ENCODE measurements at places on chromosomes 3 and 15.

- no peak for ATAC-seq
Observed at GRCh38 chr3:169218314-169218983, 445.1 kb downstream of the MECOM start.

DNA sequence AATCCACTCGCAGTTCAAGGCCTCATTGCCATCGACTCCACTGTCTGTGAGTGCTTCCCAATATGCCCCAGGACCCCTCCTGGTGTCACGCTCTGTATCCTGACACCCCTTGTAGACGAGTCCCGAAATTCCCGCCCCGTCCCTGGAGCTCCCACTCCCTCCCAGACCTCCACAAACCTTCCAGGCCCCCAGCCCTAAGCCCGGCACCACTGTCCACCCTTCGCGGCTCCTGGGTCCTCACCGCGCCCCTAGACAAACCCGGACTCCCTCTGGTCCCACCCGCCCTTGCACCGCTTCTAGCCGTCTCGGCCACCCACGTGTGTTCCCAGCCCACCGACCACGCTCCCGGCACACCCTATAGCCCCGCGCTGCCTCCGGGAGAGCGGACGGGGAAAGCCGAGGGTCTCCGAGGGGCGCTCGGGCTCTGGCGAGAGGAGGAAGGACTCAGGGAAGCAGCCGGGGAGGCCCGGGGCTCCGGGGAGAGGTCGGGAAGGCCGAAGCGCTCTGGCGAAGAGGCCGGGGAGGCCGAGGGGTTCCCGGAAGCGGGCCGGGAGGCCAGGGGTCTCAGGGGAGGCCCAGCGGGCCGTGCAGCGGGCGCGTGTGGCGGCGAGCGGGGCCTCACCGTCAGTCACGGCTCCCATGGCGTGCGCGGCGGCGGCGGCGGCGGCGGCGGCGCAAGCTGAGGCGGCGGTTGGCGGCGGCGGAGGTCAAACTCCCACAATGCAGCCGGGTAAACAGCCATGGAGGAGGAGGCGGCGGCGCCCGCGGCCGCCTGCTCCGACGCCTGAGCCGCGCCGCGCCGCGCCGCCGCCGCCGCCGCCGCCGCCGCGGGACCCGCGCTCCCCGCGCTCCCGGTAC lies at the start of the genes ATXN7 and THOC7:
TSS of gene ATXN7 (plus strand) at position 718 of the 858 bp plus-strand sequence. CDS start 48,732 bp downstream, outside the sequence.
TSS of gene THOC7 (minus strand) at position 656 of the 858 bp plus-strand sequence. CDS start at position 641, 15 bp downstream.
- ATAC-seq = peak; percentile 75

- no peak for ATAC-seq
Observed at GRCh38 chr3:99128725-99129505, 227.4 kb upstream of the DCBLD2 start.

DNA sequence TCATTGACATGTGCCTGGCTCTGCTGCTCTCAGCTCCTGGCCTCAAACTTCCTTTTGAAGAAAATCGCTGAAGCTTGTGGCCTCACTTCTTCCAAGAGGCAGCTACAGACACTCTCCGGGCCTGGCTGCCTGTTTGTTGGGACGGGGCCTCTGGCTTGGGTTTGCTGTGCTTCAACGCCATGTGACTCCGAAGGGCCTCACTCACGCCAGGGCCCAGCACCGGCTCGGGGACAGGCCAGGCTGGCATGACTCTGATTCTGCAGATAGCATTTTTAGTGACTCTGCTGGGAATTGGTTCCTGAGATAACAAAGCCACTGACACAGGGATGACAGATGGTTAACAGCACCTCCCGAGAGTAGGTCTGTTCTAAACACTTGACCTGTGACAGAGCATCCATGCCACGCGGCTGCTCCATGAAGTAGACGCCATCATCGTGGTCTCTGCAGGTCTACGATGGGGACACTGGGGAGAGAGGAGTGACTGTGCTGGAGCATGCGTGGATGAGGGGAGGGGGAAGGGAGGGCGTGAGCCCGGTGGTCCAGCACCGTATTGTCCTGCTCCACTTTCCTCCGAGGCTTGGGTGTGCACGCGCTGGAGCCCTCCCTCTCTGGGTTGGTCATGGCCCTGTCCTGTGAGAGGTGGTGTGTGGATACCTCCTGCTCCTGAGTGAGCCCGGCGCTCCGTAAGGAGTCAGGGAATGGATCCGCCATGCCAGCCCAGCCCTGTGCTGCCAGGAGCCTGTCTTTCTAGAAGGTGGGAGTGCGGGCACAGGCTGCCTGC lies 133.6 kb downstream of the TJP1 start:
- ATAC-seq = no peak

DNA sequence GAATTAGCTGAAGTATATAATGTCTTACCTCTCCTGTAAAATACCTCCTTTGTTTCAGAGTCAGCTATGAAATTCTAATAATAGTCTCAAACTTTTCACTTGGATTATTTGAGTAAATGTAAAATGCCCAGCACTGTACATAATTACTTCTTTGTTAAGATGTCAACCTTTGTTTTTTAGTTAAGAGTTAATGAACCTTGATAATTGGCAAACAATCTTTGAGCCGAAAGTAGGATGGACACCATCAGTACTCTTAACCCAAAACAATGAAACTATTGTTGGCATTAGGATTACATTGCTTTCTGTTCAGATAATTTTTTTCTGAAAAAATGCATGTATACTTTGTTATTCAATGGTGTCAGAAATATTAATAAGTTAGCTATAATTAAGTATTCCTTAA lies 3.0 kb upstream of the NECTIN3 start:
- ATAC-seq = no peak

DNA sequence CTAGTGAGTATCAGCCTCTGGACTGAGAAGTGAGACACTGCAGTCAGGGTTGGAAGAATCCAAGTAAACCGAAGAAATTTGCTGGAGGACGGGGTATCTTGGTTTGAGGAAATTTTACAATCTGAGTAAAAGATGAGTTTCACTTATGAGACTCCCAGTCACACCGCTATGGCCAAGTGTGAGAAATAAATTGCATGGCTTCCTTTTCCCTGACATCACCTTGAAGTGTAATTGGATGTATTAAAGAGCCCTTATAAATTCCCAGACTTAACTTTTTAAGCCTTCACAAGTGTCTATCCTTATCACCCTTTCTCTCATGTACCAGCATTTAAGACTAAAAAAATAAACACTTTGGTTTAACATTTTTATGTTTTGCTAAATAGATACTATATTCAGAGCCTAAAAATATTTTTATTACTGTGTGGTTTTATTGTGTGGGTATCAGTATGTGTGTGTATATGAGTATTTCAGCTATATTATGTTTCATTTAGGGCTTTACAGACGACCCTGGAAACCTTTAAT lies 23.8 kb downstream of the USP3 start:
- ATAC-seq = no peak

DNA sequence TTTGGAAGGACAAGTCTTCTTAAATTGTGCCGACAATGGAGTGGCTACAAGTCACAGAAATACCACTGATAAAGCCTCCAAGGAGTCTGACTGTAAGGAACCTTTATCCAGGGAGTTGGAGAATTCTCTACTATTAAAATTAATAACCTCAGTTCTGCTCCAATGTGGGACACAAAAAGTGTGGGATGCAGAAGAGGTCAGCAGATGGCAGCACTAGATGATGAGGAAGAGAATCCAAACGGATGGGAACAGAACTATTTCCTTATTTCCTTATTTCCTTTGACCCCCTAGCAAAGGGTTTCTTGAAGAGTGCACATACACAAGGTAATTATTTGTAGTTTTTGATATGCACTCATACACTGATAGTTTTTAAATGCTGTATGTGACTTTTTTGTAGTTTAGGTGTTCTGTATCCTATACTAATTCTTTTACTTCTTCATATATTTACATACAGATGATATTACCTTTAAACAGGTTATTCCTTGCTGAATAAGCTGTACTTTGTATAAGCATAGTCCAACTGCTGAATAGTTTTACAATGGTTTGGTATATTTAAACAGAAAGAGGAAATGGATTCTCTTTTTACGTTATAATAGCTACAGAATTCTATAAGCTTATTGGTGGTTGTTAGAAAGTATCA lies 25.6 kb upstream of the NLGN1 start:
- no peak for ATAC-seq

DNA sequence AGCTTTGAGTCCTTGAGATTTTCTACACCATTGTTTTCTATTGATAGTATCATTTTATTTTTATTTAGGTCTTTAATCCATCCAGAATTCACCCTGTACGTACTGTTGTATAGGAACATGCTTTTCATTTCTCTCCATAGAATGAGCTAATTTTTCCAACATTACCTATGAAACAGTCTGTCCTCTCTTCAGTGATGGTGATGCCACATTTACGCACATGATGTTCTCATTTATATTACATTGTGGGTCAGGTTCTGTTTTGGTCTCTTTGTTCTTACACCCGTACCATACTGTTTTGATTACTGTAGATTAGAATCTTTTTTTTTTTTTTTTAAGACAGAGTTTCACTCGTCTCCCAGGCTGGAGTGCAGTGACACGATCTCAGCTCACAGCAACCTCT lies 17.7 kb upstream of the VWA5B2 start:
- no peak for ATAC-seq

GRCh38 chr3:62277450-62277849 lies 95.9 kb downstream of the FEZF2 start:
- no peak for ATAC-seq

DNA sequence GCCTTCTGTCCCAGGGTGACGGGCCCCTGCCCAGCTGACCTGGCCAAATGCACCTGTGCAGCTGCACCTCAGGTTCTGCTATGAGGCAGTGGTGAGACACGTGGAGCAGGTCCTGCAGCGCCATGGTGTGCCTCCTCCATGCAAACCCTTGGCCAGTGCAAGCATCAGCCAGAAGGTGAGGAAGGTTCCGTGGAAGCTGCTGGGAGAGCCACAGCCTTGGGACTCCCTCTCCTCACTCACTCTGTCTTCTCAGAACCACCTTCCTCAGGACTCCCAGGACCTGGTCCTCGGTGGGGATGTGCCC lies 31.6 kb downstream of the PTPN23 start:
- ATAC-seq = no peak

DNA sequence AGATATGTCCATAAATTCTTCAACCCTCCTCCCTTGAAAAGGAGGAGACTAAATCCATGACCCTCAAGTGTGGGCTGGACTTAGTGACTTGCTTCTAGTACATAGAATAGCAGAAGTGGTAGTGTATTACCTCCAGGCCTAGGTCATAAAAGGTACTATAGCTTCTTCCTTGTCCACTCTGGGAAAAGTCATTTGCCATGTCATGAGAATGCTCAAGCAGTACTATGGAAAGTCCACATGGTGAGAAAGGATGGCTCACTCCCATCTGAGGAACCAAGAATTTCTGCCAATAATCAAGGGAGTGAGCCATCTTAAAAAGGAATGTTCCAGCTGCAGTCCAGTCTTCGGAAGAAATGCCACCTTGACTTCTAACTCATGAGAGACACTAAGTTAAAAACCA lies 10.5 kb upstream of the ILDR1 start:
- no peak for ATAC-seq

- ATAC-seq = no peak
Observed at GRCh38 chr3:37511463-37511920, 337.1 kb upstream of the LRRFIP2 start.

DNA sequence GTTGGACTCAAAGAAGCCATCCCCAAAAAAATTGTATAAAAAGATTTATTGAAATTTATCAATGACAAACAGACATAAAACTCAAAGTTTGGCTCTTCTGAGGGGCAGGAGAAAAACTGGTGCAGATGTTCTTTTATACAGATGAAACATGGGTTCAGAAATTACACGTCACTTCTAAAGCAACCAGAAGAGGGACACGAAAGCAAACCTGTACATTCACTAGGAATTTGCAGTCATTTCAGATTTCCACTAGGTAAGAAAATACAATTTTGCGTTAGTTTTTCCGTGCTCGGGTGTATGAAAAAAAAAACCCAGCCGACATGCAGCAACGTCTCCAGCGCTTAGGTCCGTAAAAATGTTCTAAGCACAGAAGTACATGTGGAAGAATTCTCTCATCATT lies 41.8 kb downstream of the ANP32A start:
- ATAC-seq = no peak

DNA sequence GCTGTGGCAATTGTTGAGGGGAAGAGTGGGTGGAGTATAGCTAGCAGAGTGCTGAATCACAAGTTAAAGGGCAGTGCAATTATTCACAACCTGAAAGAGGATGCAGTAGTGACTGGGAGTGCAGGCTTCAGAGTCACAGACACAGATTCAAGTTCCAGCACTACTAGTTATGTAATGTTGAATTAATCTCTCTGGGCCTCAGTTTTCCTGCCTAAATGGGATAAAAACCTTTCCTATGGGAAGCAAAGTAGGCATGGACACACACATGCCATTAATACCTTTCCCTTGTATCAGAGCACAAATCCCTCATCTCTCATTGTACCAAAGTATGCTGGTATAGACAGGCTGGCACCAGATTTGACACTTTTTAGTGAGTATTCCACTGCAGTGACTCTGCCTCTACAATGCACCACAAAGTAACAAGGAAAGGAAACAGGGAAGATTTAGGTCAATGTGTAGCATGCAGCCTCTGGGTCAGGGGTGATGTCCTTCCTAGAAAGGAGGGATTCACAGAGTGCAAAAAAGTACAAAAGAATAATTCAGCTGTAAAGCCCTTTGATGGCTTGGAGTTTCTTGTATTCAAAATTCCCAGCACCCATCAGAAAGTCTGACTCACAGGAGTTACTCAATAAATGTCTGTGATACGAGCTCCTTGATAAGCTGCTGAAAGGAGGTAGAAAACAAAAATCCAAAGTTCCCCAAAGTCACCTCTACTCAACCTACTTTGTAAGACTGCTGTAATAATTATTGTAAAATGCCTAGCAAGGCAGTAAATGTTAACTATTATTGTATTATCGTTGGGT lies 507.5 kb upstream of the TGFBR2 start:
- ATAC-seq = peak; percentile 63

- no peak for ATAC-seq
Observed at GRCh38 chr3:11154953-11155325, 646 bp downstream of the HRH1 start.

DNA sequence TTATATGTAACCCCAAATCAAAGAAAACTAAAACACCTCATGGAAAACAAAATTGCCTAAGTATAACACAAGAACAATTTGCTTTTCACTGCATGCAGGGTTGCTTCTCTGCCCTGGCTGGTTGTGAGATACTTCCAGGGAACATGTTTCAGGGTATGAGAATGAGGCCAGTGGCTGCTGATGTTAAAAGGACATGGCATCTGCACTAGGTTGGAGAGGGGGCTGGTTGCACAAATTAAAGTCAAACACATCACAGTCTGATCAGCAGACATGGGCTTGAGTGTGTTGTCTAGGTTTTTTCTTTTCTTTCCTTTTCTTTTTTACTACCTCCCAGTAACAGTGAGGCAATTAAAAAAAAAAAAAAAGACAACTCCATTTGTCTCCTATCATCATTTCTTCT lies 374.9 kb downstream of the MCTP2 start:
- ATAC-seq = no peak

DNA sequence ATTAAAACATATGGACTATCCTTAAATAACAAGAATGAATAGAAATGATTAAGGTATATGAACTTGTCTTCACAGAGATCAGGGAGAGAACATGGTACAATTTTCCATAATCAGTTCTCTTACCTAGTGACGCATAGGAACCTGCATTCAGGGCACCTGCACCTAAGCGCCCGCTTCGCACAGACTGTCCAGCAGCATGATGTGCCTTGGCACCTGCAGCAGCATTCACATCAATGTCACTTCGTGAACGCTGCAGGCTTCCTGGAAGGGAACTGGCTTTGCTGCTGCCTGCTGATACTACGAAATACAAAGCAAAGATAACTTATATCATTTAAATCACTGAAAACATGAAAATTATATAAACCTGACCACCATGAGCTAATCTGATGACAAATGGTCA lies 115.2 kb downstream of the CLASP2 start:
- ATAC-seq = no peak

- peak; percentile 48 for ATAC-seq
Observed at GRCh38 chr3:134249935-134250716, 533 bp downstream of the RYK start.
